A549 treated with AZD2906 at 1 μM for 4 hours (cell line): ENCODE measurements at places on chromosomes 12 and 14. TPM values are rescaled to one million over a fixed set of nuclear protein-coding genes. Genes with fewer than 3 reads are reported as not detected.

Gene FIGNL2
- 0.21 to 0.29 TPM (median 0.28 TPM) in 5 replicates for total RNA-seq

Gene TGM1
- total RNA-seq: 0.93 to 1.8 TPM (median 1.1 TPM) in 5 replicates

Gene SOAT2
- 0.07 to 0.30 TPM (median 0.24 TPM) in 5 replicates for total RNA-seq

Gene CELA1
- total RNA-seq: not detected in 5 replicates

Gene SYT1
- 4.3 to 6.1 TPM (median 5.1 TPM) in 5 replicates for total RNA-seq

Gene IL26
- not detected in 5 replicates for total RNA-seq
